Forelimb muscle (tissue), 1 donor: ENCODE measurements at places on chromosomes 7 and 10. TPM values are rescaled to one million over a fixed set of nuclear protein-coding genes. Genes with fewer than 3 reads are reported as not detected.

- DNase-seq: peak; percentile 60
Measured at GRCh38 chr10:511101-511848, 178.2 kb downstream of the DIP2C start.

DNA sequence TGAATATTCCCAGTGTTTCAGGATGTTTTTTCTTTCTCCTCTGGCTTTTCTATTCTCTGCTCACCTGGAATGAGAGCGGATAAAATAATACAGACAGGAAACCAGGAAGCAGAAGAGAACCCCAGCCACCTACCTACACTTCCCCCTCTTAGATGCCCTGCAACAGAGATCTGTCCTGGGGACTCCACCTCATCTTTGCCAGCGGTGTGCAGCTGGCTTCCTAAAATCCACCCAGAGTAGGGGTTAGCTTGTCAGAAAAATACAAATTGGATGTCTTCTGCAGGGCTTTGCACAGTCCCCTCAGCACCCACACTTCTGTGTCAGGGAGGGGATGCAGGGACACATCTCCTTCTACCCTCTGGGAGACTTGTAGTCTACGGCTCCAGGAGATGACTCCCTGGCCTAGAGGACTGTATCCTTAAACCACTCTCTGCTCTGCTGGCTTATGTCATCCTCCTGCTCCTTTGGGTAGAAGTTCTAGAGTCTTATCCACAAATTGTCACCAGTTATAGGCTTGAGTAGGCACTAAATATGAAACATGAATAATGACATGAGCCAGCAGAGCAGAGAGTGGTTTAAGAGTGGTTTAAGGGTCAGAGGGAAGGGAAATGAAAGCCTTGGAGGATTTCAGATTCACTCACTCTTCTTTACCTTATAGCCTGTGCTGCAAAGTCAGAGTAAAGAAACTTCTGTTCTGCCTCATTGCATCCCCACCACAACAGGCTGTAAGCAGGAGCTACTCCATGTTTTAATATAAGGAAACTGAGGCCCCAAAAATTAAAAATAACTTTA is 749.4 kb downstream of the AUTS2 start:
- no peak for DNase-seq

- no peak for DNase-seq
Measured at GRCh38 chr10:75894761-75895160, 463.3 kb downstream of the LRMDA start.

DNA sequence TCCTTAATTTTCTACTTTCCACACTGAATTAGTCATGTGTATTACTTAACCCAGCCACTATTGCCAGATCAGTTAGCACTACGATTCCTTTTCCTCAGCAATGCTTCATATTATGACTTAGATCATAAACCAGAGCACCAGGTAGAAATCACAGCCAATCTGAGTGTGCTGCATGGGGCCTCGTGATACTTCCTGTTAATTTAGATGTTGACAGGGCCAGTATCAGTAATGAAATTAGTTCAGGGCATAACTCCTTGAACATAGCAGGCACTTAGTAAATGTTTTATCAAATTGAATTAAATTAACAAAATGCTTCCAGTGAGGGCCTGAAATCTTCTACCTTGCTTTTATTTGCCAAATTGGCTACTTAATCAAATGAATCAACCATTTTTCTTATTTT is 169.3 kb upstream of the LRGUK start:
- DNase-seq: no peak

NODAL gene
- polyA plus RNA-seq: 0.46 TPM

- DNase-seq: no peak
Measured at GRCh38 chr7:128863433-128863989, 855 bp downstream of the ATP6V1F start.

PHKG1 gene
- 41.5 TPM for polyA plus RNA-seq

DNA sequence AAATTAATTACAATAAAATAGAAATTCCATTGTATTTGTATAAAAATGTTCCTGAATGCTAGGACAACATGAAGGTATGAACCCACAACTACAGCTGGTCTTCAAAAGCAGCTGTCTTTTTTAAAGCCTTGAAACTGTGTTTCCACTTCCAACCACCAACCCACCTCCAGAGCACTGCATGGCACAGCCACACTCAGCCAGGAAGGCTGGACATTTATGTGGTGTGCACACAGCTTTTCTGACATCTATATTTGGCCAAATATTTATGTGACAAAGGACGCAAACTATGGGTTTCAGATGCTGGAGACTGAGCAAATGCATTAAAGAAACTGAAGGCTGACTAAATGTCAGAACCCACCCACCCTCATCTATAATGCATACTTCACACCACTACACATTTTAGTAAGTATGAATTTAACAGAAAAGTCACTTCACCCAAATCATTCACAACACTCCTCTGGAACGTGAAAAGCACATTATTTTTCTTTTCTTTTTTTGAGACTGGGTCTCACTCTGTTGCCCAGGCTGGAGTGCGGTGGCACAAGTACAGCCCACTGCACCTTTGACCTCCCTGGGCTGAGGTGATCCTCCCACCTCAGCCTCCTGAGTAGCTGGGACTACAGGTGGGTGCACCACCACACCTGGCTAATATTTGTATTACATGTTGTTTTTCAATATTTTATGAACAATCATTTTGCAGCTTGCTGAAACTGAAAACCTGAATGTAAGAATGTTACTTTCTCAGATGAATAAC is 27.9 kb upstream of the DAGLB start:
- no peak for DNase-seq

- DNase-seq: no peak
Measured at GRCh38 chr7:96253441-96253840, 68.5 kb downstream of the SLC25A13 start.

GRCh38 chr7:81232084-81232799 is 313.4 kb upstream of the SEMA3C start:
- no peak for DNase-seq

GRCh38 chr7:123410273-123410904 is 124.0 kb downstream of the IQUB start:
- DNase-seq: peak; percentile 76

FKBP9 gene
- polyA plus RNA-seq: 135 TPM

GNGT1 gene
- polyA plus RNA-seq: not detected

MRPS24 gene
- 77.3 TPM for polyA plus RNA-seq

DNA sequence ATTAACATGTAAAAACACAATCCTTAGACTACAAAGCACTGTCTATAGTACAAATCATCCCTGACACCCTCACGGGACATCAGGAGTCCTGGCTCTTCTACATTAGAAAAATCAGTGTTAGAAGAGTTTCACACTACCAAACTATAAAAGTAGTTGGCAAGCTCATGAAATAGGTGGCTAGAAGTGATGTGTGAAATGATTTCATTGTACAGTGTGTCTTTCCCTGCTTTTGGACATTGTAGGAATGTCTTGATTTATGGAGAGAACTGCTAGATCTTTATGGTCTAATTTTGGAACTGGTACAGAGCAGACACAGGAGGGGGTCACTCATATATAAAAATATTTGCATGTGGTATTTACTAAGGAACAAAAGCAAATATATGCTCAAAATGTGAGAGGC is 33.2 kb downstream of the SEMA3A start:
- DNase-seq: no peak

PAPSS2 gene
- polyA plus RNA-seq: 7.8 TPM

DNA sequence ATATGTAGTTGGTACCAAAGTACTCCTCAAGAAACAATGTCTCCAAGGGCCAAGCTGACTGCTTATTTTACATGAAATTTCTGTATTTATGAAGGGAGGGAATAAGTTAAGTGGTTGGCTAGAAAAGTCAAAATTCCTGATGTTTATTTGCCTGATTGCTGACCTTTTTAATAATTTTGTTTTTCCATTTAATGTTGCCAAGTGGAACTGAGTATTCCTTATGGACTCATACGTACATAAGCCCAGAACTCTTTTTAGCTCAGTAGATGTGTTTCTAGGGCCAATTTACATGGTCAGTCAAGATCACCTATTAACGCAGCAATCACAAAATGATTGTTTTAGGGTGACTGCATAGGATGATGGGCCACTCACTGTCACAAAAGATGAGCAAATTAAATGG is 78.3 kb upstream of the FZD8 start:
- DNase-seq: peak; percentile 86

GRCh38 chr7:24896031-24896501 is 83.9 kb downstream of the OSBPL3 start:
- no peak for DNase-seq

BRAT1 gene
- 20.3 TPM for polyA plus RNA-seq

WIPF3 gene
- 16.1 TPM for polyA plus RNA-seq

PPP1R17 gene
- not detected for polyA plus RNA-seq

DNA sequence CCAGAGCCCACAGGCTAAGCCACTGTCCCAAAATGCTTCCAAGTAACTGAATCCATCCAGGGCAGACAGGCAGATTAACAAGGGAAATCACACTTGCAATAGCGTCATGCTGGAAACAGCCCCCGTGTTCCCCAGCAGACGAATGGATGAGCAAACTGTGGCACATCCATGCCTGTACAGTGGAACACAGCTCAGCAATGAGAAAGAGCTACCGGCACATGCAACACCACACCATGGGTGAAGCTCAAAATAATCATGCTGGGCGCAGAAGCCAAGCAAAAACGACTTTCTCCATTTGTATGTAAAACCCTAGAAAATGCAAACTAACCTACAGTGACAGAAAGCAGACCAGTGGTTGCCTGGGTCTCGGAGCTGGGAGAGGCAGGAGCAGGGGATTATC is 153.1 kb downstream of the SLIT1 start:
- no peak for DNase-seq

DNA sequence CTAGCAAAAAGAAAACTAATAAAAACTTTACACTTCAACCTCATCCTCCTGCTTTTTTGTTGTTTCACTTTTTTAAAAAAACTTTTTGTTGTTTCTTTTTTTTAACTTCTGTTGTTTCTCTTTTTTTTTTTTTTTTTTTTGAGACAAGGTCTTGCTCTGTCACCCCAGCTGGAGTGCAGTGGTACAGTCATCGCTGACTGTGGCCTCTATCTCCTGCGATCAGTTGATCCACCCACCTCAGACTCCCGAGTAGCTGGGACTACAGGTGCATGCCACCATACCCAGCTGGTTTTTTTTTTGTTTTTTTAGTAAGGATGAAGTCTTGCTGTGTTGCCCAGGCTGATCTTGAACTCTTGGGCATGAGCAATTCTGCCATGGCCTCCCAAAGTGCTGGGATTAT is 58.0 kb upstream of the HELLS start:
- no peak for DNase-seq

DNA sequence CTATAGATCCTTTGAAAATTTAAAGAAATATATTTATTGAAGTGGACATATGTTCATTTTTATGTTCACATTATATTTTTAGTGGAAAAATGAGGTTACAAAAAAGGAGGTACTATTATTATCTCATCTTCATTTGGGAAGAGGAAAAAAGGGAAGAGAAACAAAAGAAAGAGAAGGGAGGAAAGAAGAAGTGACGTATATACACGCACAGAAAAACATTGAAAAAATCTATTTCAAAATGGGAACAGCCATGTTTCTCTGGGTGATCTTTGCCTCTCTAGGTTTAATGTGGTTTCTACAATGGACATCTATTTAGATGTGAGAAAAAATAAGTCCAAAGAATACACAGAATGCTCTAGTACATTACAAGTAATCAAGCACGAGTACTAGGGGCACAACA is 14.8 kb downstream of the ANK3 start:
- DNase-seq: no peak

DNA sequence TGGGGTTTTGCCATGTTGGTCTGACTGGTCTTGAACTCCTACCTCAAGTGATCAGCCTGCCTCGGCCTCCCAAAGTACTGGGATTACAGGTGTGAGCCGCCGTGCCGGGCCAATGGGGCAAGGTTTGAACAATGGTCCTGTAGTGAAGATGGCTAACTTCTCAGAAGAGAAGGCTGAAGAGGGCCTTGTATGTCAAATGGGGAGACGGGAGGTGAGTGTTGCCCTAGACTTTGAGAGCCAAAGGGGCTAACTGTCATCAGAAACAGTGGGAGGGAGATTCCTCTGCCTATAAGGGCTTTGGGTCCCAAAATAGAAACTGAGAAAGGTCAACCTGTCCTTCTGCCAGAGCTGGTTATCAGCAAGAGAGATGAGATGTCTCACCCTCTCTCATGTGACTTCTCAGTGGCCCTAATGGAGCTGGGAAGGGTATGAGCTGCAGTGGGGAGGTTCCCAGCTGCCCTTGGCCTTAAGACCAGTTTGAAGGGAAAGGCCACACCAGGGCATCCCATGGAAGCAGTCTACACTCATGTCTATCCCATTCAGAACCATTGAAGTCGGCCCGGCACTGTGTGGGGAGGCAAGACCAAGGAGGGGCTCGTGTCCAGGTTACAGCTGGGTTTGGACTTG is 1.3 kb upstream of the SAMD8 start:
- DNase-seq: no peak

DNA sequence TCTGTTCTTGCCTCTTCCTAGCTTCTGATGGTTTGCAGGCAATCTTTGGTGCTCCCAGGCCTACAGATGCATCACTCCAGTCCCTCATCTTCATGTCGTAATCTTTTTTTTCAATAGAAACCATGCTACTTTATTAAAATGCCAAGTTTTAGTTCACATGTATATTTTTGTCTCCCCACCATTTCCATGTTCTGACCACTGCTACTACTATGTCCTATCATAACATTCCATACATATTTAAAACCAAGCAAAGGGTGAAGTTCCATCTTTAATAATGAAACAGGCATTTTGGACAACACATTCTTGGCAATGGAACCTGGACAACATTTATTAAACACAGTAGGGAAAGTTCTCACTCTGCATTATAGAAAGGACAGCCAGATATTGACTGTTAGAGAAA is 58.8 kb downstream of the ZNF518A start:
- no peak for DNase-seq

DNA sequence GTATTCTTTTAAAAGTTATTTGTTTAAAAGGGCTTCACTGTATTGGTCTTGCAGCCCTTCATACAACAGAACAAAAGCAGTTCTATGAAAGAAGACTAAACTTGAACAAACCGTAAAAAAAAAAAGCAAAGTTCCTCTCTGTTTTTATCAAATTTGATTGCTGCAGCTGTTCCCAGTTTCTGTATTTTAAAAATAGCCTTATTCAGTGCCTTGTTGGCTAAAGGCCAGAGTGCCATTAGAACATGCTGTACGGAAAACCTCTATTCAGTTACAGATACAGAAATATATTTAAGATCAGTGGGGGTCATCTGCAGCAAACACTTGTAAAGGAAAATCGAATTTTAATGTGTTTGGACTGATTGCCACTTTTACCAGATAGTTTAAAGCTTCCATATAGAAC is 207.8 kb upstream of the ETV1 start:
- peak; percentile 11 for DNase-seq

TMEM229A gene
- polyA plus RNA-seq: not detected

GRCh38 chr7:129612112-129613015 is 844 bp downstream of the NRF1 start:
- DNase-seq: no peak

DNA sequence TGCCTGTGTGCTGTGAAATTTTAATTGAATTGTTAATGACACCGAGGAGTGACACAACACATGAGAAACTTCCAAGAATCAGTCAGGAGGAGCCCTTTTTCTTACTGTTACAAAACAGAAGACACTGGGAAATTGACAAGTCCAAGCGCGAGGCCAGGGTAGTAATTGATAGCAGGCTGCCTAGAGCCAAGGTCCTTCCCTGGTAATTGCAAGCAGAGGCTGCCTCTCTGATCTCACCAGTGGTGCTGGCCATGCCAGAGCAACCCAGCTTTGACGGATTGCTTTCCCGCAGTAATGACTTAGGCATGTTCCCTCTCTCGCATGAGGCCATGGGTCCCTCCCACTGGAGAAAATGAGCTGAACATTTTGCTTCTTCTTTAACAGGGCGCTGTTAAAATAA is 111.5 kb downstream of the LRMDA start:
- no peak for DNase-seq
